ENCODE measurements at places on chromosomes 5 and 9.

- DNase-seq, result no peak
These were observed 242.3 kb downstream of the EBF1 start for GRCh38 chr5:158857371-158857770.

DNA sequence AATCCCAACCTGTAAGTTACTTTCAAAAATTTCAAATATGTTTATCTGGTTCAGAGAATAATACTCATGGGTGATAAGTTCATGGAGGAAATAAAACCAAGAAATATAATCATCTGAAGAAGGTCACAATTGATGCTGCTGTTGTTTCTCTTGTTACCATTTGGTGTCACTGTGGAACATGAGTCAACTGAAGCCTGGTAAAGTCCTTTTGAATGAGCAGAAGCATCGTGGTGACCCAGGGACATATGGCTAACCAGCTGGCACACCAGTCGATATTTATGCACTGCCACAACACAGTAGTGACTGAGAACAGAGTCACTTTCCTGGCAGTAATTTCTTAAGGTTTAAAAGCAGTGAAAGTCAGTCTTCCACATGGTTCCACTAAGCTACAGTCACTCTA, 612.9 kb upstream of the TLE4 start:
- no peak for DNase-seq

DNA sequence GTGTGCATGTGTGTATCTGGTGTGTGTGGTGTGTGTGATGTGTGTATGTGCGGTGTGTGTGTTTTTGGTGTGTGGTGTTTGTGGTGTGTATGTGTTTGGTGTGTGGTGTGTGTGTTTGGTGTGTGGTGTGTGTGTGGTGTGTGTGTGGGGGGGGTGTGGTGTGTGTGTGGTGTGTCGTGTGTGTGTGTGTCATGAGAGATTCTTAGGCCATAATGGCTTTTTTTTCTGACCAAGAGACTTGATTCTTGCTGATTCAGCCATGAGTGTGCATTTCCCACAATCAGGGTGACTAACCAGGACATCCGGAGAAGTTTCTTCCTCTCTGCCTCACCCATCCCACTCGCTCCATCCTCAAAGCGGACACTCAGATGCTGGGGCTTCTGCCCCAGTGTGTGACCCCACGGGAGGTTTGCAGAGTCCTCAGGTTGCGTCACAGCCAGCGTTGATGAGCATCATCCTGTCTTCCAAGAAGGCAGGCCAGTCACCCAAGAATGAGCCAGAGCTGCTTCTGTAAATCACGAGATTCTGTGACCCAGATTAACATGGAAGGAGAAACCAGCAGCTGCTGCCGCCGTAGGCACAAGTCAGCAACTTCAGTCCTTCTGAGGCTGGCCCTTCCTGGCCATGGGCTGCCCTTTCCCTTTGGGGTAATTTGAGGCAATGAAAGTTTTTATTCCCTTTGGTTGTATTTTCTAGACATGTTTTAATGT, 12.5 kb upstream of the CTSL start:
- no peak for DNase-seq

DNA sequence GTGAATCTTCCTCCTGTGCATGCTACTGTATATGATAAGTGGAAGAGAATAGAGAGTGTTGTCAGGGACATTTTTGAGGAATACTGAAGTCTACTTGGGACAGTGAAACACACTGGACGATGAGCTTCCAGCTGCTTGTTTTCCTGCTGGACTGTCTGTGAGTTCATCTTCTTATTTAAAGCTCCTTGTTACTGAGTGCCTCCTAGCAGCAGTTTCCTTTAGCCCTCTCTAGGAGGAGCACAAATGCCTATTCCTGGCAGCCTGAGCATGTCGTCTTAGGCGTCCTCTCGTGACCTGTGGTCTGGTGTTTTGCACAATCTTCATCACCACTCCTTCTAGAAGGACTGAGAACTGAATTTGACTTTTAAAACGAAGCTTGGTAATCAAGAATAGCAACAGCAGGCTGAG, 43.8 kb downstream of the ANKRD33B start:
- no peak for DNase-seq

DNA sequence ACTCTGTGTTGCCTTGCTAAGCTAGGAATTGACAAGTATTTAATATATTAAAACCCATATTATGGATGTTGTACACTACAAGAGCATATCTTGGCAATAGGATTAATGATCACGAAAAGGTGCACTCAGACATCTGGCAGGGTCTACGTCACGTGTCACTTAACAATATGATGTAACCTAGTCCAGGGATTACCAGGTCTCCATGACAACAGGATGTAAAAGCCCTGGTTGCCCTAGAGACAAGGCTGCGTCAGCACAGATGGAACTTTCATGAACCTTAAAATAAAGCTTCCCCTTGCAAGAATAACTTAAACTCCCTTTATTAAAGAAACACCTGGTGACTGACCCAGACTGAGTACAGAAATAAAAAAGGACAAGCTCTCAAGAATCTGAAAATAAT, 717.8 kb downstream of the CDH18 start:
- no peak for DNase-seq

GRCh38 chr5:1004461-1005248, 3.9 kb upstream of the NKD2 start:
- DNase-seq, result peak; percentile 56

GRCh38 chr5:56142614-56143372, 90.3 kb downstream of the ANKRD55 start:
- DNase-seq, result no peak

DNA sequence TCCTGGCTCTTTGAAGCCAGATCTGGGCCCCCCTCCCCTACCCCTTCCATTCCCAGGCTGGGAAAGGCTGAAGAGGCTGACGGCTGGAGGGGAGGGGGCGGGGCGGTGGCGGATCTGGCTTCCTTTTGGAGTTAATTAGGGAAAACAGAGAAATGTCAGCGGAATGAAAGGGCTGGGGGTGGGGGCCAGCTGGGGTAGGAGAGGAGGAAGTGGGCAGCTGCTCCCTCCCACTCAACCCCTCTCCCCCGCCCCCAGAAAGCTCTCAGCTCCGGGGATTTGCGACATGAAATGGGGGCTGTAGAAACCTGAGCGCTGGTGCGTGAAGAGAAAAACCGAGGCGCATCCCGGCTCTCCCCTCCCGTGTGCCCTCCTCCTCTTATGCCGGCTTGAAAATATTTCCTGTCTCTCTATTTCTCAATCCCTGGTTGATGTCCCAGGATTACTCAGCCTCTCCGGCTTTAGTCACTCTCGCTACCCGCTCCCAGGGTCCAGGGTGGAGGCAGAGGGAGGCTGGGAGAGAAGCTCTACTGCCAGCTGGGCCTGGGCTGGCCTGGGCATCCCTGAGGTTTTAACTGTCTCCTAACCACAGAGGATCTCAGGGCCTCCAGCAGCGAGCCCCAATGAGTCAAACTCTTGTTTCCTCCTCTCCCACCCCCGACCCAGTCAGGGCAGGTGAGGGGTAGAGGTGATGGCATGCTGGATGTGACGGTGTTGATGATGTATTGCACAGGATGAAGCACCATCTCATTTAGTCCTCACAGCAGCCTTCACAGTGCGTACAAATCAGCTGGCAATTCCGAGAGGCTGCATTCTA, 20.1 kb downstream of the PCDHGC5 start:
- no peak for DNase-seq

GRCh38 chr9:69945671-69946141, 97.9 kb upstream of the MAMDC2 start:
- DNase-seq, result no peak

DNA sequence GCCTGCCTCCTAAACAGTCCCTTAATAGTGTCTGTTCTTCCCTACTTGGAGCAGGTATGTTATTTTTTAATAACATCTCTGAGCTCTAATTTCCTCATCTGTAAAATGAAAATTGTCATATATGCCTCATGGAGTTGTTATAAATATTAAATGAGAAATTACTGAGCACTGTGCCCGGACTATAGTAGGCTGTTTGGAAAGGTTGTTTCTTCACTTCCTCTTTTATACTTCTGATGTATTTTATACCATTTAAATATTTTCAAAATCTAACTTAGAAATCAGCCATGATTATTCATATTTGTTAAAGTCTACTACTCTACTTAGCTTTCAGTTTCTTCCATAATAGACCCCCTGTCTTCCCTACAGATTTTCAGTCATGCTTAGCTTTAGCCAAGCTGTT, 30.5 kb upstream of the HAPLN1 start:
- no peak for DNase-seq

DNA sequence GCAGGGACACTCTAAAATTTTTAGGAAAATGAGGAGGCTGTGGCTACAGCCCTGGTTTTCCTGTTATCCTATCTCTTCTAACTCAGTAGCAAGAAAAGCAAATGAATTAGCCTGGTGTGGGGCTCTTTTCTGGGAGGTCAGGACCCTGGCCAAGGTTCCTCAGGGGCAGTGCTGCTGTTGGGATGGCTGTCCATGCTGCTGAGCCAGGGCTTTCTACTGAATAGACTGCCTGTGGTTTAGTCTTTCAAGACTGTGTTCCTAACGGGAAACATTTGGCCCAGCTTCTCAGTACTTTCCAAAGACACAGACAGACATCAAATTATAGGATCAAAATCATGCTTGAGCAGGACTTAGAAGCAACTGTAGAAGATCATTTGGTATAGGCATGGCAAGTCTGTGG, 18.1 kb downstream of the TNC start:
- DNase-seq, result no peak

All from CD8-positive, alpha-beta T cell (primary cell).